ENCODE measurements at places on chromosomes 5 and 9.

GRCh38 chr5:128407944-128408343, 130.1 kb downstream of the FBN2 start:
- DNase-seq: no peak

DNA sequence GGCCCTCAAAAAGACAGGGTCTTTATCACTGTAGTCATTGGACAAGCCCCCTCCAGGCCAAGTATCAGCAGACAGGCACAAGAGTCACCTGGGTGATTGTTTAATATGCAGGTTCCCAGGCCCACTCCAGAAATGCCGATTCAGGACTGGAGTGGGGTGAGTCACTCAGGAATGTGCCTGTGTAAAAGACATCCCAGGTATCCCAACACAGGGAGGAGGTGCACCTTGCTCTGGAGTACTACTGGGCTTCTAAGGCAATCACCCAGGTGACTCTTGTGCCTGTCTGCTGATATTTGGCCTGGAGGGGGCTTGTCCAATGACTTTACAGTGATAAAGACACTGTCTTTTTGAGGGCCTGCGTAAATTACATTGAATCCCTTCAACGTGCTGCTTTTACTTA, 40.6 kb downstream of the ACTL7B start:
- DNase-seq: no peak

- no peak for DNase-seq
These were observed 29.0 kb downstream of the KLF9 start for GRCh38 chr9:70385426-70385825.

GRCh38 chr5:130045334-130045733, 141.1 kb downstream of the CHSY3 start:
- no peak for DNase-seq

DNA sequence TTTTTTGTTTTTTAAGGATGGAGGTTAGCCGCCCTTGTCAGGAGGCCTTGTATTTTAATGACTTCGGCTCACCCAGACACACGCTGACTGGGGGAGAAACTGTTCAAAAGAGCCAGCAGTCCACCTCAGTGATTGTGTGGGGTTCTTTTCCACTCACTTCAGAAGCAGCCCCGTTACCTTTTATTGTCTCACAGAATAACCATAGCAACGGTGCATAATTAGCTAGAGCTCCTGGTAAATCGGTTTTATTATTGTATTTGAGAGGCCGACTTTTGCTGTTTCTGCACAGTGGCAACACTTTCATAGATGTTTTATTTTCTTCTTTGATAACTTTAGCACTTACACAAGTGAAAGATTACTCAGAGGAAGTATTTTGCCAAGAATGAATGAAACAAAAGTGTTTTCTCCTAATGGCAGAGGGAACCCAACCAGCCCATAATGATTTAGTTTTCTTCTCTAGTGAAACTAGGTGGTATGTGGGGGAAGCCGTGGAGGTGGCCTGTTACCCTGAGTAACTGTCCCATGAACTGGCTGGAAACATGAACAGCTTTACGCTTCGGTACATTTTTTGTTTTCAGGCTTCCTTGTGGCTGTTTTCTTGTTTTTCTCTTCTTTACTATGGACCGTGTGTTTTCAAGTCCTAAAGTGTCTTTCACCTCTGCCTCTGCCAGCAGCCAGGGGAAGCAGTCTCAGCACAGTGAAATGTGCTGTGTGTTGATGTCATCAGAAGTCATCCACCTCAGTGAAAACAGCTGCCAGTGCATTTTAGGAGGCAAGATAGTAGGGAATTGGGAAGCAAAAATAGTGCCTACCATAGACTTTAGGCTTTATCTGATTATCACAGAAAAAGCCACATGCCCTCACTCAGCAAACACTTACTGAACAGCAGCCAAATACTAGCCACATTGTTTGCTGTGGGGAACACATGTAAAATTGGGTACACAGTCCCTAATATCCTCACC, 414.7 kb downstream of the KDM4C start:
- DNase-seq: peak; percentile 89

GRCh38 chr9:121210536-121210935, 8.9 kb upstream of the RAB14 start:
- DNase-seq: no peak

DNA sequence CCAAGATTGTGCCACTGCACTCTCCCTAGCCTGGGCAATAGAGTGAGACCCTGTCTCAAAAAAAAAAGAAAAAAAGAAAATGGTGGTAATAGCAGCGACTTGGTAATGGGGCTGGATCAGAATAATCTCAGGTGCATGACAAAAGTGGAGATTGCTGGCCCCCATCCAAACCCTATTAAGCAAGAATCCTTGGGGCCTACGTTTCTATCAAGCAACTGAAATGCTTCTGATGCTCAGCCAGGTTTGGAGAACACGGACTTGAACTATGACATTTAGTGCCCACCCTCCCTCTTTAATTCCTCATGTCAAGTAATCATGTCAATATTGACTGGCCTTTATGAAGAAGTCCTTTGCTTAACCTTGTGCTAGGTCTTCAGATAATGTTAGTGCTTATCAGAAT, 6.6 kb downstream of the C5orf52 start:
- DNase-seq: no peak

All from hematopoietic multipotent progenitor cell treated with erythropoietin and hydrocortisone succinate and interleukin-3 and kit ligand, for 6 days (in vitro differentiated cells).